Activated naive CD8-positive, alpha-beta T cell treated with anti-CD3 and anti-CD28 coated beads, Interleukin-2, amount 50 U/mL, for 24 hours (primary cell): ENCODE measurements at places on chromosomes 3 and 15.

GRCh38 chr15:92665100-92665555 lies 9.6 kb upstream of the FAM174B start:
- no peak for DNase-seq

GRCh38 chr15:94098921-94099573 lies 132.3 kb upstream of the MCTP2 start:
- no peak for DNase-seq

DNA sequence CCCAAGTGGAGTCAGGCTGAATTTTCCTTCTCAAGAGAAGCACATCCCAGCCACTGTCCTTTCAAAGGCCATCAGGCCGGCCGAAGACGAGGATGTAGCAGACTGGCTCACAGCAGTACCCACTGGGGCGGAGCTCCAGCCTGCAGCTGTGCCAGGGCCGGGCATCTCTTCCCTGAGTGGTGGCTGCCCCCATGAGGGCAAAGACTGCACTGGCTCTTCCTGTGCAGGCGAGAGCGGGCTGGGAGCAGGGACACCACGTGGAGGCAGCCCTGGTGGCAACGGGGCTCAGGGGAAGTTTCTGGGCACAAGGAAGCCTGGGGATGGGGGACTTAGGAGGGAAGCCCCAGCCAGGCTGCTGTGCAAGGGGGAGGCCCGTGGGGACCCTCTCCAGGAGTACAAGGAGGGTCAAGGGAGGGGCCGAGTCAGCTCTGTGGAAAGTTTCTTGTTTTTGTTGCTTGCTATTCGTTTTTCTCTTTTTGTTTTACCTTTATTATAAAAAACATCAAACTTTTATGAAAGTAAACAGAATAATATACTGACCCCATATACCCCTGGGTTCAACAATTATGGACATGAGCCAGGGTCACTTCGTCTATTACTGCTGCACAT lies 66.1 kb downstream of the RPN1 start:
- DNase-seq: peak; percentile 71

- DNase-seq: no peak
Observed at GRCh38 chr3:188037965-188038581, 115.9 kb upstream of the LPP start.

- no peak for DNase-seq
Observed at GRCh38 chr3:119613872-119614271, 16.2 kb downstream of the PLA1A start.

DNA sequence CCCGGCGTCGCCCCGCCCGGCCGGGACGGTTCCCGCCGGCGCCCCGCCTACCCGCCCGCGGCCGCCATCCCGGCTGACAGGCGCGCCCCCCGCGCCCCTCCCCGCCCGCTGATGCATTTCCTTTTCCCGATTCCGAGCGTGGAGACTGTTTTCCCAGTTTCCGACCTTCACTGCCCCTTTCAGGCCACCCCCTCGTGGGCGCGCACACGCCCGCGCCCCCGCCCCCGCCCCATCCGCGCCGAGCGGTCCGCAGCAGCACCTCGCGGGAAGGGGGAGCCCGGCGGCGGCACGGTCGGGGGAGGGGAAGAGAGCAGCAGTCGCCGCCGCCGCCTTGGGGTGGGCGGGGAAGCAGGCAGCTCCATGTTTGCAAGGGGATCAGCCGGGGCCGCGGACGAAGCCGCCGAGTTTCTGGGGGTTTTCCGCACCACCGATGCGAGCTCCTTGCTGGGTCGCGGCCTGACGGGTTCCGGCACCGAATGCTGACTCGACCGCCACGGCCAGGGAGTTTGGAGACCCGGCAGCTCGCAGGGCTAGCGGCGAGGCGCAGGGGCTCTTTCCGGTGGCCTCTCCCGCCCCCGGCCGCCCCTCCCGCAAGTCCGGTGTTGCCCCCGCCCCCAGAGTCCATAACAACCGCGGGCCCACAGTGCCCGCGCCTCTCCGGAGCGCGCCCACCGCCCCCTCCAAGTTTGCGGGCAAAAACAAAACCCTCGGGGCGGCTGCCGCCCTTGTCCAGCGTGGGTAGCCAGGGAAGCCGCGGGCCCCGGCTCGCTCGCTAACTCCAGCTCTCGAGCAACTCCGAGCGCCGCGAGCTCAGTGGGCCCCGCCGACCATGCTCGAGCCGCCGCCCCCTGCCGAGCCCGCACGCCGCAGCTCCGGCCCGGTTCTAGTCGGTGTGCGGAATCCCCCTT lies 3.2 kb upstream of the SIN3A start:
- peak; percentile 85 for DNase-seq

GRCh38 chr15:95910643-95911212 lies 419.8 kb upstream of the NR2F2 start:
- no peak for DNase-seq

GRCh38 chr3:55826097-55826496 lies 339.0 kb upstream of the WNT5A start:
- no peak for DNase-seq

GRCh38 chr3:136949708-136950107 lies 8.1 kb upstream of the IL20RB start:
- DNase-seq: no peak
